GM18507 (cell line): ENCODE measurements at places on chromosomes 11 and 22.

- DNase-seq: no peak
Observed at GRCh38 chr11:17524221-17524620, 20.0 kb downstream of the USH1C start.

DNA sequence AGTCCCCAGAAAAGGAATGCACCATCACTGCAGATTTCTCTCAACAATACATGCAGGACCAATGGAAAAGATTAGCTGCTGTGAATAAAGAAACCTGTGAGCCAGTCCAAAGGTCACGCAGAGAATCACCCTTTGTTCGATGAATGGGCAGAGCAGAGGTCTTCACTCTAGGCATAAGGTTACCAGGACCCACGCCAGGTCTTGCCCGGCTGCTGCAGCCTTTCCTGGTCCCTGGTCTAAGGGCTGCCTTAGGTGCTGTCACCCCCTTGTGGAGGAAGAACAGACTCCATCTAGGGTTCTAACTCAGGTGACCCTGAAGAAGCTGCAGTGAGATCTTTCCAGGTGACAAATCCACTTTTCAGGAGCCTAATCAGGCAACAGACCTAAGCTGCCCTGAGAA is 29.0 kb upstream of the NAP1L4 start:
- DNase-seq: no peak

DNA sequence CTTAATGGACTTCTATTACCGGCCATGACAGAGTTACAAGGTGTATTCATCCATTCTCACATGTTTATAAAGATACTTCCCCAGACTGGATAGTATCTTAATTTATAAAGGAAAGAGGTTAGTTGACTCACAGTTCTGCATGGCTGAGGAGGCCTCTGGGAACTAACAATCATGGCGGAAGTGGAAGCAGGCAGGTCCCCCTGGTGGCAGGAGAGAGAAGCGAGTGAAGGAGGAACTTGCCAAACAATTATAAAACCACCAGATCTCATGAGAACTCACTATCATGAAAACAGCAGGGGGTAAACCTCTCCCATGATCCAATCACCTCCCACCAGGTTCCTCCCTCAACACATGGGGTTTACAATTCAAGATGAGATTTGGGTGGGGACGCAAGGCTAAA is 170.0 kb upstream of the PDGFD start:
- no peak for DNase-seq

DNA sequence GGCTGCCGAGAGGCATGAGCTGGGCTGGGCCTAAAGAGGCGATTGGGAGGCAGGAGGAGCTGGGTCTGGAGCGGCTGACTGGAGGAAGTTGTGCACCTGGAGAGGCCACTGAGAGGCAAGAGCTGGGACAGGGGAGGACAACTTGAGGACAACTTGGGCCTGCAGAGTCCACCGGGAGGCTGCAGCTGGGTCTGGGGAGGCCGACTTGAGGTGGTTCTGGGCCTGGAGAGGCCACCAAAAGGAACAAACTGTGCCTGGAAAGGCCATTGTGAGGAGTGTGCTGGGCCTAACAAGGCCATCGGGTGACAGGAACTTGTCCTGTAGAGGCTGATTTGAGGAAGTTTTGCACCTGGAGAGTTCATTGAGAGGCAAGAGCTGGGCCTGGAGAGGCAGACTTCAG is 41.5 kb downstream of the OR4C45 start:
- DNase-seq: no peak
